Stimulated activated naive CD8-positive, alpha-beta T cell treated with anti-CD3 and anti-CD28 coated beads, Interleukin-15, Interleukin-2, amounts not matched to agents 100 U/mL and 50 U/mL, for 24 hours (primary cell): ENCODE measurements at places on chromosomes 3 and 15.

- no peak for DNase-seq
Measured at GRCh38 chr3:186971578-186971977, 41.3 kb downstream of the ST6GAL1 start.

- DNase-seq = no peak
Measured at GRCh38 chr3:121863801-121864200, 28.8 kb downstream of the EAF2 start.

DNA sequence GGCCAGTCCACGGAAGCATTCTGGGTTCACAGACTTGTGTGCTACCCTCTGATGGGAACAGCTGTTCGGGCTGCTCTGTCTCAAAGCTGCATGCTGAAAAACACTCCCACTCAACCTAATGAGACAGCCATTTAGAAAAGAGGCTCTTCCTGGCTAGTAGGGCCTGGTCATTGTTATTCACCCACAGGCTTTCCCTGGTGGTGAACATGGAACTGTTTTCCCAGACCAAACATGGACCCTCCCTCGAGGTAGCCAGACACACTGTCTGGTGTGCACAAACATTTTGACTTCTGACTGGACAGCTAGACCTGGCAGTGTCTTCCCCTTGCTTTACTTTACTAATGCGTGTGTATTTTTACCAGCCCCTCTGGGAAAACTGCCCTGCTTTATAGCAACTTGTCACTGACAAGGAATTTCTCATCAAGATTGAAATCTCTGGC is 39.0 kb downstream of the MECOM start:
- DNase-seq = no peak

DNA sequence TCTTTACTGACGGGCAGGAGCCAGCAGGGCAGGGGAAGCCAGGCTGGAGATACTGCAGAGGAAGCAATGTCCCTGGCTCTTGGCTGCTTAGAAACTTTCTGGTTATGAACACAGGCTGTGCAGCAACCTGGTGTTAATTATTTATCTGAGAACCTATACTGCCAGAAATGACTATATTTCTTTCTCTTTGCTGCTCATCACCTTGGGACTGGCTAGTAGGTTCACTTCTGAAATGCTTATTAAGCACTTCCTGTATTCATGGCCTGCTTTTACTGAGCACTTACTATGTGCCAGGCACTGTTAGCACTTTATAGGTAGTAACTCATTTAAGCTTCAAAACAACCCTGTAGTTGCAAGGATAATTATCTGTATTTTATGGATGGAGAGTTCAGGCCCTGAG is 57.6 kb downstream of the RAB11A start:
- no peak for DNase-seq

DNA sequence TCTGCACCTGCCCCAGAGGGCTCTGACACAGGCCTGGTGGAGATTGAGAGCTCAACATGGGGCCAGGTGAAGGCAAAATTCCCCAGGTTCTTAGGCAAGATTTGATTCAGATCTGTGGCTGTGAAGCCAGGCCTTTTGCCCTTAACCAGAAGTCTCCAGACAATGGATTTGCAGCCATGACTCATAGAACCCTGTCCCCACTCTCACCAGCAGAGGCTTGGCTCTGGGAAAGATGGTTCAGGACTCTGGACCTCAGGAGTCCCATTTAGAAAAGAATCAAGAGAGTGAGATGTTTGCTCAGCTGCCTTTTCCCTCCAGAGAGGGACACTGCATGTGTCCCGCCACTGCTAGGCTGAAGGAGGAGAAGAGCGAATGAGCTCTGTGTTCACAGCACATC is 361.4 kb upstream of the ICE2 start:
- no peak for DNase-seq

GRCh38 chr3:119659606-119660291 is 640 bp downstream of the POPDC2 start:
- no peak for DNase-seq

DNA sequence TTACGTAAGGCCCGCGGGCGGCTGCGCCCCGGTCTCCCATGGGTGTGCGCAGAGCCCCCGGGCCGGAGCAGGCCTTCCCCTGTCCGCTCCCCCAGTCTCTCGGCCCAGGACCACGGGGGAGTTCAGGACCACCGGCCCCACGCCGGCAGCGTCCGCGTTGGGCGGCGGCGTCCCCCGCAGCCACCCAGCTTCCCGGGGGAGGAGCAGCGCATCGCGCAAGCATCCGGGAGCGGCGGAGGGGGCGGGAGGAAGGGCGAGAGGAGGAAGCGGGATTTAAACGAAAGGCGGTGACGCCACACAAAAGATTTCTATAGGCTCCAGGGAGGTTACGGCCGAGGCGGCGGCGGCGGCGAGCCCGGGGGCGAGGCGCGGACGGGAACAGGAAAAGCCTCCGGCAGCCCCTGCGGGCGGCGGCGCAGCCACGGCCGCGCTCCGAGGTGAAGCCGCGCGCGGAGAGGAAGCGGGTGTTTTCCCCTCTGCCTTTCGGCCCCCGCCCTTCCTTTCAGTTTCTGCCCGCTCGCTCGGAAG is at the start of gene TLNRD1:
TSS of gene TLNRD1 (plus strand) at position 300 of the 528 bp plus-strand sequence. CDS start 1,349 bp downstream, outside the sequence.
- DNase-seq = peak; percentile 88

GRCh38 chr3:14451844-14452739 is 49.7 kb downstream of the SLC6A6 start:
- DNase-seq = no peak

DNA sequence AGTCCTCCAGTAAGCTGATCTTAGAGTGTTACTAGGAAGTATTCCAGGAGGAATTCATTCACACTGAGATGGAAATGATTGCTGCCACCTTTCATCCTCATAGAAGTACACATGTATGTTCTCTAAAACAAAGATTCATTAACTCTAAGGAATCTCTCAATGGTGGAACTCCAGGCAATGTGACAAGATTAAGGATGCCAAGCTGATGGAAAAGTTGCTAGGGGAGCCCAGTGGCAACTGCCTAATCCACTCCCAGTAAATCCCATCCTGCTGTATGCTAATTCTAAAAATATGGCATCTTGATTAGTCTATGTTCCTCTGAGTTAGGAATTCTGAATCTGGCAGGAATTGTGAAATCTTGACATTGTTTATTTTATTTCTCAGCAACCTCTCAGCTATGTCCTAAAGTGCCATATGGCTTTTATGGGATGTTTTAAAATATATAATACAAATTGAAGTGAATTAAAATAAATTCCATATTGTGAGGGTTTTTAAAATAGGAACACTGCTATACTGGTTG is 210.0 kb upstream of the TRIM42 start:
- no peak for DNase-seq

DNA sequence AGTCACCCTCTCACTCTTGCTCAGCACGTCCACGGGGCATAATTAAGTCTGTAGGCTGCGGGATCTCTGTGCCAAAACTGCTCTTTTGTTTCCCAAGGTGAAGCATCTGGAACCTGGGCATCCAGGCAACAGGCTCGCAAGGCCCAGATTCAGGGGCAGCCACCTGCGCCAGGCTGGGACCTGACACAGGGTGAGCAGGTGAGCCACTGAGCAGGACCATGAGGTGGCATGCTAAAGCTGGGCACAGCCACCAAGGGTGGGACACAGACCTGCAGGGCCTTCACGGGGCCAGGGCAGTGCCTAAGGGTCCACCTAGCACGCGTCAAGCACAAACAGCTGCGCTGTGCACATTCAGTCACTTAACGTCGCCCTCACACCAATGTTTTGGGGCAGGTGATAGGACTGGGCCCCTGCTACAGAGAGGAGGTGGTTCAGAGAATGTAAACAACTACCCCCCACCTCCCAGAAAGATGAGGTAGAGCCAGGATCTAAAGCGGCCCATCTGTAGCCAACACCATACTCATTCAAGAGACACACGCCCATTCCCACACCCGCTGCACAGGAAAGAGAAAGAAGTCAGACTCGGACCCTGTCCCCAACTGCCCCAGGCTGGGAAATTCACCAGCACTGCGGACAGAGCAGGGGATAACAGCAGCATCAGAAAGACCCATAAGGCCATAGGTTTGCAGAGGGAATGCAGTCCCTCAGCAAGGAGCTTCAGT is 16.3 kb downstream of the XXYLT1 start:
- DNase-seq = no peak

DNA sequence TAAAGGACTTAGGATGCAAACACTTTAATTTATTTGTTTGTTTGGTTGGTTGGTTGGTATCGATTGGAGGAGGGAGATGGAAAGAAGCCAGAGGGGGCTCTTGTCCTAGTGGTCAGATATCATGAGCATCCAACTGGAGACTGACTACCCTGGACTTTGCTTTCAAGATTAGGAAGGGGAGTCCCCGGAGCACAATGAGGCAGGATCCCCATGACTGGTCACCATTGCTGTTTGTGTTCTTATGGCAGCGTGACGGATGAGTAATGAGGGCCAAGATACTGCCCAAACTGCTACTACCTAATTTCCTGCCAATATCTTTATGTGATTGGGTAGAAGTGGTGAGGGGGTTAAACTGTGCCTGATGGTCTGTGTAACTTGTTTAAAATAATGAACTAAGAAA is 354.6 kb upstream of the ROPN1 start:
- DNase-seq = no peak

DNA sequence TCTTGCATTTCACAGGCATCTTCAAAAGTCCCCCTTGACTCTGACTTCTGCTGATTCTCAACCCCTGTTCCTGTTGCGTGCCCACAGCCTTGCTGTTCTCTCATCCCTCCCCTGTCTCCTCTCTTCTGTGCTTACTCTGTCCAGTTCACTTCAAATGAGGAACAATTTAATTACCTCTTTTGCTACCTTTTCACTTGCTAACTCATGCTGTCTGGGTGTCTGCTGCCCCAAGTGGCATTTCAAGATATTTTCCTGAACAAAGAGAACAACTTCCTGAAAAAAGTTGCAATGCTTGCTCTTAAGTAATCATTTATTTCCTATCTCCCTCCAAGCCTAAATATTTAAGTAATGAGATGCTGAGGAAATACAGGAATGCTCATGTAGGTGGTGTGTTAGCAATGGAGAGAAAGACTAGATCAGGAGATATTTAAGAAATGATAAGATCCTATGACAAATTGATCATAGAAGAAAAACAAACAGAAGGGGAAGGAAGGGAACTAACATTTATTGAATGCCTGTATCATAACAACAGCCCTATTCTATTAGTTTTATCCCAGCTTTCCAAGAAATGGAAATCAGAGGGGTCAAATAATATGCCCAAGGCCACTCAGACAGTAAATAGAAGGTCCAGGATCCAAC is 42.2 kb downstream of the SV2B start:
- no peak for DNase-seq

DNA sequence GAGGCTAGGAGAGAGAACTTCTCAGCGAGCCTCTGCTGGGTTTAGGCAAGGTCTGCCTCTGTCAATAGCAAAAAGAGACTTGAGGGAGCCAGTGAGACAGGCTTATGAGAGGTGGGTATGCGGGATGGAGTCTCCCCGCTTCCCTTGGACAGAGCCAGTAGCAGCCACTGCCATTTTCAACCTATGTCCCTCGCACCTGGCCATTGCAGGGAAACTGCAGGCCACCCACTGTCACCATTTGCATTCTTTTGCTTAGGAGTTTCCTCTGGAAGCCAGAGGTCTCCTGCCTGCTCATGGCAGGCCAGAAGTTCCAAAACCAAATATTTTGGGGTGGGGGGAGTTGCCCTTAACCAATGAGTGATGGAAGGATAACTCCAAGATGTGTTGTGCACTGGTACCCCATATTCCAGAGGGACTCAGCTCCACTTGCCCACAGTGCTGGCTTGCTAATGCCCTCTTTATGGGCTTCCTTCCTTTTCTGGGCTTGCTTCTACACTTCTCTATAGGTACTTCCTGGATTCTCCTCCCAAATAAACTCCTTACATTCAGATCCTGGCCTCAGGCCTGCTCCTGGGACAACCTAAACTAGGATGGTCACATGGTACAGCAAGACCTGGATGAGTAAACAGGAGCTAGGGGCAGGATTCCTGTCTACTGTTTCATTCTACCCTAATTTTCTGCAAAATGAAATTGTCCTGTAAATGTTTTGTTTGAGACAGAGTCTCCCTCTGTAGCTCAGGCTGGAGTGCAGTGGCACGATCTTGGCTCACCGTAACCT is 108.9 kb upstream of the PROK2 start:
- DNase-seq = no peak

GRCh38 chr3:106540743-106541142 is 671.9 kb upstream of the CBLB start:
- DNase-seq = no peak

GRCh38 chr15:88894348-88894818 is 961 bp downstream of the HAPLN3 start:
- DNase-seq = peak; percentile 89

GRCh38 chr3:187858041-187858440 is 112.8 kb upstream of the BCL6 start:
- no peak for DNase-seq

DNA sequence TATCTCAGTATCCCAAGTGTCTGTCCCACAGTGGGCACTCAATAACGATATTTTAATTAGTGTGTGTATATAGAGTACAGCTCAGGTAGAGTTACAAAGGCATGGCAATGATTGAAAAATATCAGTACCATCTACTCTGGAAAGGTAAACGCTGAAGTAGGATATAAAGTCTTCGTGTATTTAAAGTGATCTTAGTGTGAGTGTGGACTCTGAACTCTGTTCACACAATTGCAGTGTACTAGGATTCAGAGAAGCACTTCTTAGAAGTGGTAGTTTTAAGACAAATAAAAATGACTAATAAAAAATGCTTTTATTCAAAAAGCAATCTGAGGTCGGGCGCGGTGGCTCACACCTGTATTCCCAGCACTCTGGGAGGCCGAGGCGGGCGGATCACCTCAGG is 62.9 kb upstream of the RAP2B start:
- DNase-seq = no peak

DNA sequence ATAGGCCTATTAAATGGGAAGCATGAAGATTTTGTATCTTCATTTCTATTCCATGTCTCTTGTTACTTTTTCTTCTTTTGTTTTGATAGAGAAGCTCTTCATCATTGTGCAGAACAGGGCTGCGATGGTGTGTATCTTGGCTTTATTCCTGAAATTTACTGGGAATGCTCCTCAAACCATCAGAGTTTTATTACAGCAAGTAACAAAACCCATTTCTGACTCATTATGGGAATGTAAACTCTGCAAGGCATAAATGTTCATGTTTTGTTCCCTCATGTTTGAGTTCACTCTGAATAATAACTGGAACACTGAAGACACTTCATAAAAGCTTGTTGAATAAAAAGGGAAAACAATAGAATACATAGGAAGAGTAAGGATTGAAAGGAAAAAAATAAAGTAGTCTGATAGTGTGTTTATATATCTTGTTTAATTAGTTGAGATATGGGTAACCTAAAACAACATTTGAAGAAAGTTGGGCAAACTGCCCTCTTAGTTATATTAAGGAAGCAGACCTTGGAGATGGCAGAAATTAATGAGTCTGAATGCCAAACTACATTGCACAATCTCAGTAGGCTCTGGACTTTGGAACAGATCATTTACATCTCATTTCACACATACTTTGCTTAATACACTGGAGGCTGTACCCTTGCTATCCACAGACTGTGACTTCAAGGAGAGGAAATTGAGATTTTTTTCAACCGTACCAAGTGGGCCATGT is 521.5 kb downstream of the GRM7 start:
- no peak for DNase-seq
